ENCODE measurements at places on chromosomes 5 and 9.

DNA sequence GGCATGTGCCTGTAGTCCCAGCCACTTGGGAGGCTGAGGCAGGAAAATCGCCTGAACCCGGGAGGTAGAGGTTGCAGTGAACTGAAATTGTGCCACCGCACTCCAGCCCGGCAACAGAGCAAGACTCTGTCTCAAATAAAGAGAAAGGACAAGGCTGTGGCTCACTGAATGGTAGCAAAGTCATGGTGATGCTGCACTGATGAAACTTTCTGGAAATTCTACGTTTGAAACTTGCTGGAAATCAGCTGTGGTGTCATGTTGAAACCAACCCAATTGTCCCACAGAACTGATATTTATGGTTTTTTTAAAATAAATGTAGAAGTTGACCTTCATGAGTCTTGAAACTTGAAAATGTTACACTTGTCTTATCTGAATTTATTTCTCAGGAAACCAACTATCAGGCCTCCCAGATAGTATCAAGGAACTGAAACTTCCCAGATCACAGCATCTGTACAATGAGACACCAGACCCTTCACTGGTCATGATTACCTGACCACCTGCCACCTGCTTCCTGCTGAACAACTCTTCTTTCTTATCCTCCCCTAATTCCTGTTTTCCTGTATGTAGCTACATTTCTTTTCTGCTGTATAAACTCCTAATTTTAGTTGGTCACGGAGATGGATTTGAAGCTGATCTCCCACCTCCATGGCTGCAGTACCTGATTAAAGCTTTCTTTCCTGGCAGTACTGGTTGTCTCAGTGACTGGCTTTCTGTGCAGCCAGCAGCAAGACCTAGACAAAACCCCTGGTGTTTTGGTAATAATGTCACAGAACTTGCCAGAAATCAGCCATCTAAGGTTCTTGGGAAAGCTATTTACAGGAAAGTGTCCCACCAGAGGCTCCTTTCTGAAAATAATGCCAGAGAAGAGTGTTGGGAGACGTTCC is 5.6 kb upstream of the TBC1D13 start:
- DNase-seq, result no peak

- no peak for DNase-seq
These were observed 113.9 kb downstream of the FGF1 start for GRCh38 chr5:142572006-142572405.

- no peak for DNase-seq
These were observed 180.5 kb upstream of the ZNF462 start for GRCh38 chr9:106682420-106682819.

GRCh38 chr9:127065592-127065991 is 56.8 kb downstream of the ANGPTL2 start:
- DNase-seq, result no peak

GRCh38 chr9:21266733-21267484 is 27.1 kb upstream of the IFNA14 start:
- no peak for DNase-seq

DNA sequence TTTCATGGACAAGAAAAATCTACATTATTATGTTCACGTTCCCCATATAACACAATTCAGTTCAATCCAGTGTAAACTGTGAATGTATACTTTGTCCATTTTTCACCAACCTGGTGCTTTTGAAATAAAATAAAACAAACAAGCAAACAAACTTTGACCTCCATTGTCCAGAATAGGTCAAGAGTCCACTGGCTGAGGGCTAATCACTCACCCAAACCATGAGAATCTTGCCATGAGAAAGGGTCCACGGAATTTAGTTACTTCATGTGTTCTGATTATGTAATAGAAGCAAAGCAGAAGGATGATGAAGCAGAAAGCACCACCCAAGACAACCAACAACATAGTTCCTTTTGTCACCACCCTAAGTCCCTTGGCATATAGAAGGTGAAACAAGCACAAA is 28.7 kb downstream of the DIAPH1 start:
- DNase-seq, result no peak

DNA sequence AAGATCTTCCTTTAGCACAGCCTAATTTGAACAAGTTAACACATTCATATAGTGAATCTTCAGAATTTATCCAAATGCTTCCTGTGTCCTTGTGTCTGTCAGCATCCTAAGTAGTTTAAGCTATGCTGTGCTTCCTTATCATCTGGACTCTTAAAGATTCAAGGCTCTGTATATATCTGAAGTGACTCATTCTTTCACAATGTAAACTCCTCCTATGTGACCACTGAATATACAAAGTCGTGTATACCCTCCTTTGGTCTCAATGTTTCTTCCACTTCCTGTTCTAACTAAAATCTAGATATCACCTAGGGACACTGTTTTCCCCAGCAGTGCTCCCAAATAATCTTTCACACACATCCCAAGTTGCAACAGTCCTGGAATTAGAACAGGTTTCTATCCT is 935.7 kb upstream of the NUDT12 start:
- DNase-seq, result no peak

DNA sequence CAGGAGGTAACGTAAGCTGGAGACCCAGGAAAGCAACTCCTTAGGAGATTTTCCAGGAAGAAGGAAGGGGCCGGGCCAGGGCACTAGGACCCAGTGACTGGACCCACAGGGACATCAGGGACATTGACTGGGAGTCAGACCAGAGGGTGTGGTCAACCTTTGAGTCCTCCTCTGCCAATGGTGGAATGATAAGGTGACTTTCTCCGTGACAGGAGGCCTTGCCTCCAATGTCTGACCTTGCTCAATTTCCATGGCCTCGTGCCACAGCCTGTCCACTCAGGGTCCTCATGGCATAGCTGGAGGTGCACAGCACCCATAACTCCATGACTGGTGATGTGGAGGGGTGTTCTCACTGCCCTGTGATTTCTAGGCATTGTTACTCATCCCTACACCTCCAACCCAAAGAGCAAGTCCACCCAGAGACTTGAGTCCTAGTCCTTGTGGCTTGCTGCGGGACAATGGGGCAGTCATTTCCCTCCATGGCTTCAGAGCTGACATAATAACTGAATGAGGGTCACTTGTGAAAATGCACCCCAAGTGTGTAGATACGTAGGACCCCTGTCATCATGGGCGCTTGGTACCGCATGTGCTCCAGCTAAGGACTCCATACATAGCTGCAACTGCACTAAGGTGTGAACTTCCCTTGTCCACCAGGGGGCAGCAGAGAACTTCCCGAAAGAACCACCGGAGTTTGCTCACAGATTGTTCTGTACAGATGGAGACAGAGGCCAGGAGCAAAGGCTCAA is 4.1 kb upstream of the AMBP start:
- peak; percentile 82 for DNase-seq

DNA sequence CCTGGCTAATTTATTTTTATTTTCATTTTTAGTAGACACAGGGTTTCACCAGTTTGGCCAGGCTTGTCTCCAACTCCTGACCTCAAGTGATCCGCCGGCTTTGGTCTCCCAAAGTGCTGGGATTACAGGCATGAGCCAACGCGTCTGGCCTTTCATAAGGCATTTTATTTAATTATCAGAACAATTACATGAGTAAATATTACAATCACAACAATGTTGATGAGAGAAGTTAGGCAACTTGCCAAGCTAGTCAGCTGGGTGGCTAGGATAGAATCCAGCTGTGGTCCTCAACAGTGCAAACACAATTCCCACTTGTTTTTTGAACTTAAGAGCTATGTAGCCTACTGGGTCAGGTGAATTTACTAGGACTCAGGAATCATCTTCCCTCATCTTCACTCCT is 22.0 kb downstream of the C9orf57 start:
- DNase-seq, result peak; percentile 86

GRCh38 chr5:174448662-174449061 is 275.7 kb upstream of the MSX2 start:
- no peak for DNase-seq

DNA sequence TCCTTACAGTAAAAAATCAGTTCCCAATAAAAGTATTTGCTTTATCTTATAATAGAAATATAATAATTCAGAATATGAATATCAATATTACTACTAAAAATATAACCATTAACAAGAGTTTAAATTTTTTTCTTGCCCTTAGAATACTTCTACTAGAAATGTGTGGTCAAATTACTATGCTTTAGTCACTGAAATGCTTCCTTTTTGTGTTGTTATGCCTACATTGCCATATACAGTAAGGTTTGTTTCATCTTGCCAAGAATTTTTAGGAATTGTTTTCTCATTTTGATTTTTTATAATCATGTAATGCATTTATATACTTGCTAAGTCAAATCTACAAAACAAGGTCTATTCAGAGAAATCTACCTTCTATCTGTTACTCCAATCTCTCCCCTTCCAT is 181.7 kb downstream of the CDK5RAP2 start:
- DNase-seq, result no peak

DNA sequence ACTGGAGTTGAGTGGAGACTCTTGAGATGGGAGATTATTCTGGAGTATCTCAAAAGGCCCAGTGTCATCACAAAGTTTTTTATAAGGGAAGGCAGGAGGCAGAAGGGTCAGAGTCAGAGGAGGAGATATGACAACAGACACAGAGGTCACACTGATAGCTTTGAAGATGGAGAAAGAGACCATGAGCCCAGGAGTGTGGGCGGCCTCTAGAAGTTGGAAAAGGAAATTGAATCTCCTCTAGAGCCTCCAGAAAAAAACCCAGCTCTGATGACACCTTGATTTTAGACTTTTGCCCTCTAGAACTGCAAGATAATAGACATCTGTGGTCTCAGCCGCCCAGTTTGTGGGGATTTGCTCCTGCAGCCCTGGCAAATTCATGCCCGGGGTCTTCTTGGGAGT is 64.8 kb upstream of the SPTLC1 start:
- DNase-seq, result no peak

- DNase-seq, result no peak
These were observed 382.7 kb upstream of the MEF2C start for GRCh38 chr5:89265511-89266179.

GRCh38 chr5:1731091-1731639 is 68.5 kb downstream of the MRPL36 start:
- DNase-seq, result no peak

- DNase-seq, result no peak
These were observed 4.0 kb downstream of the MAN2A1 start for GRCh38 chr5:109693535-109694400.

GRCh38 chr5:68303754-68304420 is 88.3 kb downstream of the PIK3R1 start:
- DNase-seq, result no peak

GRCh38 chr5:50653946-50654345 is 12.5 kb upstream of the PARP8 start:
- no peak for DNase-seq

- no peak for DNase-seq
These were observed 118.8 kb downstream of the CDC42SE2 start for GRCh38 chr5:131382407-131383395.

- no peak for DNase-seq
These were observed 177.8 kb upstream of the MEF2C start for GRCh38 chr5:89060768-89061167.

GRCh38 chr9:118529624-118530214 is 825.5 kb downstream of the TLR4 start:
- DNase-seq, result no peak

DNA sequence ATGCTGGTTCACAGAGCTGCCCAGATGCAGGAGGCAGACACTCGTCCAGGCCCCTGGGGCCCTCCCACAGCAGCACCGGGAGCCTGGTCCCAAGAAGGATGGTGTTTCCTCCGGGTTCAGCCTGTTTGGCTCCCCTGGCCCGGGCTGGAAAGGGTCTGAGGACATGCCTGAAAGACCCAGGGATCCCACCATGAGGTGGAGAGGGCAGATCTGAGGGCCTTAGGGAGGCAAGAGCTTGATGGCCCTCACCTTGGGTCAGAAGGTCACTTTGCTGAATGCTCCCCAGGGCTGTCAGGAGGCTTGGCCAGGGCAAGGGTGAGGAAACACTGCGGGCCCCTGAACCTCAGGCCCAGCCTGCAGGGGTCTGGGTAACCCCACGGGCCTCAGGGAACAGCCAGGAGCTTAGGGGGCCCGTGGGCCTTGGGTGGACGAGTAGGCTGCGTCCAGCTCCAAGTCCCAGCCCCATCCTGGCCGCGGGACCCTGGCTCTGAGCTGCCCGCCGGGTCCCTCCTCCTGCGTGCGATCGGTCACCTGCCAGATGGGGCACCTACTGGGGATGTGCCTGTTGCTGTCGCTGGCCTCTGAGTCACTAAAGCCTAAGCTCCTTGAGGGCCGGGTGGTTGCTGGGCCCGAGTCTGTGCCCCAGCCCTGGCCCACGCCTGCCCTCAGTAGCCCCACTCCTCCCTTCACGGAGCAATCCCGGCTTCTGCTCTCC is 106.2 kb downstream of the ZNF354C start:
- DNase-seq, result no peak

DNA sequence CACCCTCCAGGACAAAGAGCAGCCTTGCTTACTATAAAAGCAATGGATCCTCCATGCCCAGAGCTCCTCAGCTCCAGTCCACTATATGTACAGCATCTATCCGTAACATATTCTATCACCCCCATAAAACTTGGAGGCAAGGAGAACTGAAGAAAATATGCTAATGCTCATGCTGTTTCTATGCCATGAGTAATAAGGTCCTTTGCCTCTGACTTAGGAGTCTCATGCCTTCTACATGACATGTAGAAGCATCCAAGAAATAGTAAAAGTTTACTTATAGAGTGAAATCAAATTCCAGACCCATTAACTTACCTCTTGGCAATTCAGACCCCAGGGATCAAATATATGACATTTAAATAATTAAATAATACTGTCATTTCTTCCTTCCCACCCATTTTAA is 33.7 kb downstream of the SSBP2 start:
- no peak for DNase-seq

DNA sequence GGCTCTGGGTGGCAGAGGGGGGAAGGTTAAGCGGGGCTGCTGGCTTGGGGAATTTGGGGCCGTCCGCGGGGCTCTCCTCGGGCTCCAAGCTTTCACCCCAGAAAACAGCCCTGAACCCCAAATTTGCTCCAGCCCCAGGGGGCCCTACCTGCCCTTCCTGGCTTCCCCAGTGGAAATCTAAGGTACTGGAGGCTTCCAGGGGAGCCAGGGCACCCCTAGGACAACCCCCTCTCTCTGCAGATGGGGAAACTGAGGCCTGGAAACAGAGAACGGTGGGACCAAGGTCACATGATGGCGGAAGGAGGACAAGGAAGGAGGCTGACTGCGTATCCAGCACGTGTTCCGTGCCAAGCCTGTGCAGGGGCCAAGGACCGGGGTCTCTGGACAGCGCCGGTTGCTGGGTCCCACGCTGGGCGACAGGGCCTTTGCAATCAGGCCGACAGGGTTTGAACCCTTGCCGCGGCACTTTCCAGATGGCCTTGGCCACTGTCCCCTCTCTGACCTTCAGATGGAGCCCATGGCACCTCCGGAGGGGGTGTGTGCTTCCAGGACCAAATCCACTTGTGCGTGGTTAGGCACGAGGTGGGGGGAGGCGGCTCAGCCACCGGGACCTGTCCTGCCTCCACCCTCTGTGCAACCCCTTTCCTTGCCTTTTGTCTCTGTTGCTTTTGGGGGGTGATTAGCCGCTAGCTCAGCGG is 183.1 kb downstream of the C9orf50 start:
- DNase-seq, result no peak

DNA sequence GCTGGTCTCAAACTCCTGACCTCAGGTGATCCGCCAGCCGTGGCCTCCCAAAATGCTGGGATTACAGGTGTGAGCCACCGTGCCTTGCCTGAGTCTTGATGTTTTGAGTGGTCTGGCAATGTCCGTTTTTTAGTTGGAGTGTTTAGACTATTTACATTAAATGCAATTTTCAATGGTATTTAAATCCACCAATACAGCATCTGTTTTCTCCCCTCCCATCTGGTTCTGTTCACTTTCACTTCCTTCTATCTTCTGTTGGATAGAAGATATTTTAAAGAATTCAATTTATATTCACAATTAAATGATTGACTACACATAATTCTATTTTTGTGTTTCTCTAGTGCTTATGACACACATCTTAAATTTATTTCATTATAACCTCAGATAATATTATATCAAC is 26.0 kb upstream of the PCAT7 start:
- DNase-seq, result no peak

- DNase-seq, result no peak
These were observed 75.4 kb upstream of the ANKH start for GRCh38 chr5:14946815-14947620.

Data from right lung (tissue), 10 donors.